ENCODE measurements at places on chromosomes 16 and 17.

DNA sequence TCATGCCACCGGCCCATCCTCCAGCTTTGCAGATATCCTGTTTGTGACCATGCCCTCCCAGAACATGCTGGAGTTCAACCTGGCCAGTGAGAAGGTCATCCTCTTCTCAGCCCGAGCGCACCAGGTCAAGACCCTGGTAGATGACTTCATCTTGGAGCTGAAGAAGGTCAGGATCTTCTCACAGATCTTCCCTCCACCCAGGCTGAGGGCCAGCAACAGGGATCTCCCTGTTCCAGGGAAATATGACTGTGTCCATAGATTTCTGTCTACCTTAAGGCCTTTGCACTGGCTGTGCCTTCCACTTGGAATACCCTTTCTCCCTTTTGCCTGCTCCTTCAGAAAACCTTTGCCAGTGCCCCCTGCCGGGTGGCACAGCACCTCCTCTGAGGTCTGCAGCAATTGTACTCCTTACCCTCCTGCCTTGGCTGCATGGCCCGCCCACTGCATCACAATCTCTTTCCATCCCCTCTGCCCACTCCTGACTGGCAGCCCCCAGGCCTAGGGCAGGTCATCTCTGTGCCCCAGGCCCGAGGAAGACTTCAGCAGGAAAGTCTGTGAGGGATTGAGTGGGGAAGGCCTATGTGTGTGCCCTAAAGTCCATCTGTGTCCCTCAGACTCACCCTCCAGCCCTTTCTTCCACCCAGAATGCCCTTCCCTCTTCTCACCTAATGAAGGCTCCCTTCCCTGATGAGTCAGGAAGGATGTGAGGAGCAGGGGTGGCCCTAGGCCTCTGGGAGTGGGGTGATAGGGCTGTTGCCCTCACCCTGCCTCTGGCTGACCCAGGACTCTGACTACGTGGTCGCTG lies 27.3 kb upstream of the ALKBH5 start:
- DNase-seq = no peak

DNA sequence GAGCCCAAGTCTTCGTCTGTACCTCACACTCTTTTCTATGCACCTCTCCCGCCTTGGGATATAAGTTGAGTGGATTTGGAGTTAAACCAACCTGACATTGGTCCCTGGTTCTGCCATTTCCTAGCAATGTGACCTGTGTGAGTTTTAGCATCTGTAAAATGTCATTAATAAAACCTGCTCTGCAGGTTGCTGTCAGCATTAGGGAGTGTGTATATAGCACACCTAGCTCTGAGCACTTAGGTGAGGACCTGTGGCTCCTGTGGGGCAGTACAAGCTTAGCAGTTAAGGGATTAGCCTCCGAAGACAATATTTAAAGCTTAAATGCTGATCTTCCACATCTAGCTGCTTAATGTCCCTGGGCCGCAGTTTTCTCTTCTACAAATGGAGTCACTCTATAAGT lies 248.0 kb downstream of the TMEM114 start:
- no peak for DNase-seq

DNA sequence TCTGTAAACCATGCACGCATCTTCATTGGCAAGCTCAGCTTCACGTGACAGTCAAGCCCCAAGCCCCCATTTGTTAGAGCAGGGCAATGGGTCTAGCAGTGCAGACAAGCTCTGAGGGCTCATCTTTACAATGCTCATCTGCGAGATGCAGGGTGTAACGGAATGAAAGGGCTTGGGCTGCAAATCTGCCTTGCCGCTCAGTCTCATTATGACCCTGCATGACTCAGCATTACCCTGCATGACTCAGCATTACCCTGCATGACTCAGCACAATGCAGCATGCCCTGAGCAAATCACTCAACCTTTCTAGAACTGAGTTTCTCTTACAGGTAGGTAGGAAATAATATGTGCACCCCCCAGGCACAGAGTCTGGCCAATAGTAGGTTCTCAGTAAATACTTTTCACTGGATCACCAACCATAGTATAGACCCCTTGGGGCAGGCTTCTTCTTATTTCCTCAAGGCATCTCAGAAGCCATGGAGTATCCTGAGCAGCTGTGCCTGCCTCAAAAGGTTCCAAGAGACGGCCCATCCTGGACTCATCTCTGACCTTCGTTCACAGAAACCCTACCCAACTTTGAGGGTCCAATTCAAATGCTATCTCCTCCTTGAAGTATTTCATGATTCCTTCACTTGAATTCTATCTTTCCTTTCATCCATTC lies 391.3 kb upstream of the CDH5 start:
- peak; percentile 6 for DNase-seq

DNA sequence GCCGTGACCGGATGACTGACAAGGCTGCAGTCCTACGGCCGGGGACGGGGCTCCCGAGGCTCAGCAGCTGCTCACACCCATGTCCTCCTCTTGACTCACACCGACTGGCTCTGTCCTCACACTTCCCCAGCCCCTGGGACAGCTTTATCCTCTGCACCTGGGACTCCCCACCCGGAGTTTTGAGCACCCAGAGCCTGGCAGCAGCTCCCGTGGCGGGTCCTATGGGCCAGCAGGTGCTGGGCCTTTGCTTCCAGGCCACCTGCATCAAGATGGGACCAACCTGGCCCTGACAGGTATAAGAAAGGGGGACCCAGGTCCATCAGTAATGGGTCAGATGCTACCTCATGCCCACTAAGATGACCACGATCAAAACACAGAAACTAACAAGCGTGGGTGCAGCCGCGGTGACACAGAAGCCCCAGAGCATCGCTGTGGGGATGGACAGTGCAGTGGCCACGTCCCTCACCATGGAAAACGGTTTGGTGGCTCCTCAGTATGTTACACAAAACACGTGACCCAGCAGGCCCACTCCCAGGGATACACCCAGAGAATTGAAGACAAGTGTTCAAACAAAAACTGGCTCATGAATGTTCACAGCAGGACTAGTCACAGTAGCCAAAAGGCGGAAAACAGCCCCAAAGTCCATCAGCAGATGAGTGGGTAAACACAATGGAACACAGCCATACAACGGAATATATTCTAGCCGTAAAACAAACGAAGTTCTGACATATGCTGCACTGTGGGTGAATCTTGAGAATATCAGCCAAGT lies 3.3 kb upstream of the NOTUM start:
- DNase-seq = no peak

- no peak for DNase-seq
These were observed 9.6 kb downstream of the MT1X start for GRCh38 chr16:56691885-56692284.

GRCh38 chr17:6567528-6568183 lies 11.3 kb upstream of the PITPNM3 start:
- no peak for DNase-seq

DNA sequence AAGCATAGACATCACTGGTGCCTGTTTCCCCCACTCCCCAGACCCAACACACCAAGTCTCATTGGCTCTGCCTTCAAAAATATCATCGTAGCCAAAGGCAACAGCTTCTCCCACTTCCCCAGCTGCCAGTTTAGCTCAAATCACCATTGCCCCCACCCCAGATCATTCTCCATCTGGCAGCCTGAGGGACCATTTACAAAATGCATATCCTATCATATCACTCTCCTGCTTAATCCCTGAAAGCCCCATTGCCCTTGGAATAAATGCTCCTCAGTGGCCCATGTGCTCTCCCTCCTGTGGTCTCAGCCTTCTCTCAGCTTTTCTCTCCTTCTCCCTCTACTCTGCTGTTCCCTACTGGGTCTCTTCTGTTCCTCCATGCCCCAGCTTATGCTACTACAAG lies 68.3 kb downstream of the CACNG3 start:
- no peak for DNase-seq

DNA sequence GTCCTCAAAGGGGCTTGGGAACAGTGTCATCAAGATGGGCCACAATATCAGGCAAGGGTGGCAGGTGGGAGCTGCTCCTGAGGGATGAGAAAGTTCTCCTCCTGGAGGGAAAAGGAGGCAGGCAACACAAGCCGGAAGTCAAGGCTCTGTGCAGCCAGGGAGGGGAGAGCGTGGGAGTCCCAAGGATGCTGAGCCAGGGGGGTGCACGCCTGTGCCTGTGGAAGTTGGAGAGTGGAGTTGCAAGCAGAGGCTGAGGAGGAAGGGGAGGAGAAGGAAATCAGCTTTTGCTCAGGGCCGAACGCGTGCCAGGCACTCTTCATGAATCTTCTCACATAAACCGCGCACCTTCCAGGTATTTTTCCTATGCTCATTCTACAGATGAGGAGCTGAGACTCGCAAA lies 7.4 kb upstream of the SLC13A2 start:
- DNase-seq = no peak

DNA sequence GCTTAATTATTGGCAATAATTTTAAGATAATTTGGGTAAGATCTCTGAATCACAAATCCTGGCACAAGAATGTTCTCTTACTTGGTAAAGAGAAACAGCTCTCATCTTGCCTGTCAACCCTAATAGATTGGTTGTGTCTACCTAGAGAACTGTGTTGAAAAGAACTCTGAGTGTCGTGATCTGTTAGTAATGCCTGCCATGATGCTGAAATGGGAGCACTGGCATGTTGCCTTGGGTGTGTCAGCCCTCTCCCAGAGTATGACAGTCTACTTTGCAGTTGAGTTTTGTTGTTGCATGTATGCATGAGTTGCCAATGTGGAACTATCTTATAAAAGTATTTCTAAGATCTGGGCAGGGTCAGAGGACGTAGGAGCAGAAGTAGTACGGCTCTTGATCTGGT lies 221.4 kb downstream of the MAF start:
- DNase-seq = no peak

GRCh38 chr17:57890857-57891232 lies 41.0 kb upstream of the MRPS23 start:
- DNase-seq = no peak

- DNase-seq = no peak
These were observed 33.9 kb downstream of the BAHCC1 start for GRCh38 chr17:81428948-81429774.

GRCh38 chr16:55499951-55500529 lies 8.8 kb upstream of the LPCAT2 start:
- DNase-seq = no peak

- no peak for DNase-seq
These were observed 1.5 kb upstream of the MARF1 start for GRCh38 chr16:15644267-15644961.

- DNase-seq = no peak
These were observed 8.2 kb downstream of the PLD2 start for GRCh38 chr17:4815043-4815675.

DNA sequence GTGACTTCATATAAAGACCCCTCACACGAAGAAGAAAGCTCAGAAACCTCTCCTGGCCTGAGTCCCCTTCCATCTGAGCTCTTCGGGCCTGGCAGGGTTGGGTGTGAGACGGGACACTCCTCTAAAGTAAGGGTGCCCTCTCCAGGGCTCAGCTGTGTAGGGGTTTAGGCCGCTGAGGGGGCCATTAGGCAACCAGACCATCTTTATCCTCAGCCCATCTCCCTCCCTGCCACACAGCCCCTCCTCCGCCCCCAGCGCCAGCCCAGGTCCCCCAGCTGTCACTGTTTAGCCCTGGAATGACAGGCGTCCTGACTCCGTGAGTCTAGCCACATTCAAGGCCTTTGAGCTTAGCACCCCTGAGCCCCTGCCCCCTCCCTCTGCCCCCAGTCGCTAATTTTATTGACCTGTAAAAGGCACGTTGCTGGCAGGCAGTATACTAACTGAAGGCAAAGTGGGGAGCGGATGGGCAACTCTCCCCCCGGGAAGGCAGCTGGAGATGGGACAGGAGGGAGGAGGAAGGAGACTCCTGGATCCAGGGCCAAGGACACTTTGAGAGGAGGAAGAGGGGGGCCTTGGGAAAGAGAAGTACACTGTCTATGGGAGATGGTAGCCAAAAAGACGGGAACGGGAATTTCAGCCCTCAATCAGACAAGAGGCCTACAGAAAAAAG lies 592 bp upstream of the ZNF385C start:
- DNase-seq = no peak

- peak; percentile 55 for DNase-seq
These were observed 10.8 kb downstream of the TP53 start for GRCh38 chr17:7676533-7676932.

DNA sequence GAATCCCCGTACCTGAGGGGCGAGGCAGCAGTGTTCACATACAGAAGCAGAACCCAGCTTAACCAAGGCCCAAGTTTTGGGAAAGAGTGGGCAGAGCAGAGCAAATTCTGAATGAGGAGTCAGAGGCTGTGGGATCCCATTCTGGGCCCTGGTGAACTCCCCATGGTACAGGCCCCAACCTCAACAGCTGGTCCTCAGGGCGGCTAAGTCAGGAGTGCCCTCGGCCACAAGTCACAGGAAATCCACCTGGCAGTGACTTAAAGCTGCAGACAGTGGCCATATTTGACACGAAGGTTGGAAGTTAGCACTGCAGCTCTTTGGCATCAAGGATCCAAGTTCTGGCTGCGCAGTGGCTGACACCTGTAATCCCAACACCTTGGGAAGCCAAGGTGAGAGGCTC lies 237.1 kb downstream of the PARN start:
- DNase-seq = no peak

DNA sequence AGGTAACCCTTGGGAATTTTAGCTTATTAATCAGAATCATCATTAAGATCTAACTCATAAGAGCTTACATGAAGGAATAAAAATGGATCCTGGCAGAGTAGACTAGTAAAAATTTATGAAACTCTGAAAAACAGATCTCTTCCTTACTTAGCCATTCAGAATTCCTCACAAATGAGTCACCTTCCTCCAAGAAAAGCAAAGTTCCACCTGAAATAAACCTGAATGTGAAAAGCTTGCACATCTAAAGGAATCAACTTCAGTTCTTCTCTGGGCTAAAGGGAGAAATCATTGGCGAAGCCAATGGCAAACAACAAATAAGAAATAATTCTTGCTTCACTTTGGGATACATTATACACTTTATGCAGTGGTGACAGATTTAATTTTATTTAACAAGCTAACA lies 22.7 kb downstream of the MYO1D start:
- no peak for DNase-seq
